ENCODE measurements at places on chromosomes 7 and 10.

DNA sequence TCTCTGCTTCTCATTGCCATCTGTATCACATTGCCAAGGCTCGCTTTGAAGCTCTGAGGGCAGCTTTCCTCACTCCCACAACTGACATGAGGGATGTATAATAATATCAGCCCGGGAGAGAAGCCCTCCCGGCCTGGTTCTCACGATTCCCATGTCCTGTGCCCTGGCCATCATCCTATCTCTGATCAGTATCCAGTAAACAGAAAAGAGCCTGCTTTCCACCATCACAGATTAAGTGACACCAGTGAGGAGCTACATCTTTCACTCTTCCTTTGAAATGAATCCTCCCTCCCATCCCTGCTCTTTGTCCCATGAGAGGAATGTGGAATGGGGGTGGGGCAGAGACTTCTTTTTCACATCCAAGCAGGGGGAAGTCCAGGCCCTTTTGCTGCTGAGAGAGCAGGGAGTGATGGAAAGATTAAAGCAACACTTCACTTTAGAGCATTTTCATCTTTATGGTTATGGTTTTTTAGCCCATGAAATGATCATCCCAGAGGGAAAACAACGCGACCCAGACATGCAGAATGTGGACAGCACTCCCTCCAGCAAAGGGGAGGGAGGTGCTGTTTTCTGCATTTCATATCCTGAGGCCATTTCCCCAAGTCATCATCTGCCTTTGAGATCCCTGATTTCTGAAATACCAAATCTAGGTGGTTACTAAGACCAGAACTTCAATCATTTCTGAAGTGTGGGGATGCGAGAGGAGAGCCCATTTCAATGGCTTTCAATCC lies 84.6 kb upstream of the LYZL1 start:
- no peak for DNase-seq

- no peak for DNase-seq
These were observed 278.9 kb downstream of the GRID1 start for GRCh38 chr10:86087716-86088115.

- DNase-seq: peak; percentile 42
These were observed 241.5 kb downstream of the PCDH15 start for GRCh38 chr10:54559498-54559897.

DNA sequence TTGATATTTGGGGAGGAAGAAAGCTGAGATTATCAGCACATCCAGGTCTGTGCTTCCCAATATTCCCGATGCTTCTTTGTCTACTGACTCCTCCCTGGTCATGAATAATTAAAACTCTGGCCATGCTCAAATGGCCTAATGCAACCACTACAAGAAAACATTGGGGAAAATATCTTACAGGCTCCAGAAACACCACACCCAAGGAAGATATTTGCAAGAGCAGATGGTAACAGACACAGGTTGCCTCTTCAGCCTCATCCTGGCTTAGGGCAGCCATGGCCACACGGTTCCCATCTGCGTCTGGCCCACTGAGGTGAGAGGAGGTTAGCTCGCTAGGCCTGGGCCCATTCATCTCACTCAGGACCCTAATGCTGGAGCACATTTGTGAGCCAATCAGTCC lies 108.4 kb upstream of the SDK1 start:
- no peak for DNase-seq

DNA sequence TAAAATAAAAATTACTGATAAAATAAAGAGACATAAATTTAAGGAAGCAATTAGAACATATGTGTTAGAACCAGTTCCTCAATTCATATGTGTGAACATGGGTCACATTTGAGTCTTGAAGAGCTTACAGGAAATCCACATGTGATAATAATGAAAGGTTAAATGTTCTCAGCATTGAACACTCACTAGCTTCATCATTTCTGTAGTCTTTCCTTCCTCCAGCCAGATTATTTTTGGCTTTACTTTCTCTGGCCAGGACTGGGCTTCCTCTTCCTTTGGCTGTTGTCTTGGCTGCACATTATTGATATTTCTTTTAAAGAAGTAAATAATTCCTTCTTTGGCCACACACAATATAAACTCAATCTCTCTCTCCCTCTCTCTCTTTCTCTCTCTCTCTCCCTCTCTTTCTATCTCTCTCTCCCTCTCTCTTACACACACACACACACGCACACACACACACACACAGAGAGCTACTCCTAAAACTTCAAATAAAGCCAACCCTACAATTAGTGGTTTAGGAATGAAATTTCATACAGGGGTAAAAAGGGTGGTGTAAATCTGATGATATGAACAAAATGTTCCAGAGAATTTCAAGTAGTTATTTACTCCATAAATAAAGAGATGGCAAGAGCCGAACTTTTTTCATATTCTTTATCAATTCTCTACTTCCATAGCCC lies 171.2 kb downstream of the REEP3 start:
- DNase-seq: no peak

DNA sequence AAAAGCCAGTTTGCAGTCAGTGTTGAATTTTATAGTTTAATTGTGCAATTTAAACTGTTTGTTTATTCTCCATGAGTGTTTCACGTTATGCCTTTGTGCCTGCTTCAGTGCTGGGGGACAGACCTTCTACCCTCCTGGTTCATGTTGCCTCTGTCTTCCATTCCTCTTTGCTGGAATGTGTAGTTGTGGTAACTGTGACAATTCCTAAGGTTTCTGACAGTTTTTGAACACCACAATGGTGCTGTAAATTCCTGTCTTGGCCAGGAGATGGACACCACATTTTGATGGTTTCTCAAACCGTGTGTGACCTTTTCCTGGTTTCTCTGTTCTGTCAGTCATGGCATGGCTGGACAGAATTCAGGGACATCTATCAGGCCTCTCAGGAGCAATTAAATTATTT lies 201.7 kb downstream of the BICC1 start:
- DNase-seq: no peak

GRCh38 chr10:21995557-21995956 lies 8.0 kb downstream of the DNAJC1 start:
- no peak for DNase-seq

GRCh38 chr7:142263598-142264380 lies 5.9 kb upstream of the PRSS58 start:
- DNase-seq: no peak

- DNase-seq: no peak
These were observed 1.9 kb downstream of the FOXK1 start for GRCh38 chr7:4683884-4684565.

GRCh38 chr10:27646194-27646593 lies 99.4 kb downstream of the MKX start:
- DNase-seq: peak; percentile 79

DNA sequence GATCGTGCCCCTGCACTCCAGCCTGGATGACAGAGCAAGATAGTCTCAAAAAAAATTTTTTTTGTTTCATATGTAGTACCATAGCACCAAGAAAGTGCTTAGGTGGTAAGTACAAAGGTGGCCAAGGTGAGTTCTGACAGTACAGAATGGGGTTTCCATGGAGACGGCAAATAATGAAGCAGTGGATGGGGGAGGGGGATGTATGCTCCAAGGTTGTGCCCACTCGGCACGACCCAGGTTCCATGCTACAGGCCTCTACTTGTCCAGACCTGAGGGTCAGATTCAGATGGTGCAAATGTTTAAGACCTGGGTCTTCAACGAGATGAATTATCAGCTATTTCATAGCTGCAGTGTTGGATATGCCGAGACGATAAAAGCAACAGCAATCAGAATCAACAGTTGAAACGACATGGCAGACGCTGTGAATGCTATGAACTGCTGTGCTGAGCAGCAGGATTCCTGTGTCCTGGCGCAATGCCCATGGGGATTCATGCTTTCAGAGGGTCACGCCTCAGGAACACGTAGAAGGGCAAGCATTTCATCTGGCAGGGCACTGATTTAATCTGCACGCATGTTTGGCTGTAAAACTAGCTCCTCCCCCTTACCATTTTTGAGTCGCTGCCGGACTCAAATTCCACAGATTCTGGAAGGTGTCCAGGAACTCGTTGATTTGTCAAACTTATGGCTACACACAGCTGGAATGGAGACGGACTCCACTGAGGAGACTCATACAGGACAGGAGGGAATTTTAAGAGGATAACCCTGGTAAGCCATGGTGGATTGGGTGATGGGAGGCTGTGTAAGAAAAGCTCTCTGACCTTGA lies 256.5 kb downstream of the FRMD4A start:
- peak; percentile 100 for DNase-seq

DNA sequence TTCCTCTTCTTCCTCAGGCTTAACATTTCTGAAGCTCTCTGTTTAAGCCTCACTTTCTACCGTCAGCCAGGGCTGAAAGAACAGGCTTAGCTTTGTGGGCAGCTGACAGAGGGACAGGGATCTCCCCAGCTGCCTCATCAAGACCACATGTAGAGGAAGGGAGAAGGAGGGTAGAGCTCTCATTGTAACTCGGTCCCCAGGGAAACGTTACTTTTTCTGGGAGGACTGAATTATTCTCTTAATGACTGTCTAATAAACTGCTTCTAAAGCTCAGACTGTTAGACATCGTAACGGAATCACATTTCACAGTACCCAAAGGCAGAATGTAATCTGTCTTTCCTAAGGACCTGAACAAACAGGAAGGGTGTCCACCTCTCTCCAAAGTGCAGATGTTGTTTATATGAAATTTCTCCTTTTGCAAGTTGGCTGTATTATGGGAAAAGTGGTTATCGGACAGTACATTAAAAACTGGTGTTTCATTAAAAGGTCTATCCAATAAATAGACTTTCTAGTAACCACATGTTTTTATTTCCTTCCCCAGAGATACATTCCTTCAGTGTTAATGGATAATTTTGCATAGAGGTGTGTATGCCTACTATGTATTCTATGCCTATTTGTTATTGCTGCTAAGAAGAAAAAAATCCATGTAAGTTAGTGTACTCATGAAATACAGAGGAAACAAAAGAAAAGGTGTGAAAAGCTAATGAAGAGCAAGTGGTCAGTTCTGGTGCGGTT lies 144.2 kb downstream of the CTTNBP2 start:
- no peak for DNase-seq

DNA sequence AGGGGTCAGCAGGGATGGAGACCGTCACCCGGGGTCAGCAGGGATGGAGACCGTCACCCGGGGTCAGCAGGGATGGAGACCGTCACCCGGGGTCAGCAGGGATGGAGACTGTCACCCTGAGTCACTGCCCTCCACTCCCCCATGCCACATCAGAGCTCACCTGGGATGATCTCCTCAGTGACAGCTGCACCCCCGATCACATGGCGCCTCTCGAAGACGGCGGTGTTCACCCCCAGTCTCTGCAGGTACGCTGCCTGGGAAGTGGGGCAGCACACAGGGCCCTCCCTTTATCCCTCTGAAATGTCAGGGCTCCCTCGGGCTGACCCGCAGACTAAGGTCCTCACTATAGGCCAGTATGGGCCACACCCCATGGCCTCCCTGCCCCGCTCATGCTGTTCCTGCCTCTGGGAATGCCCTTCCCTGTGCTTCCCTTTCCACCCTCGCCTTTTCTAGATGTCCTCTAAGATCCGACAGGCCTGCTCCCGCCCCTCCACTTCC lies 7.2 kb downstream of the PYROXD2 start:
- no peak for DNase-seq

- no peak for DNase-seq
These were observed 65.9 kb upstream of the CC2D2B start for GRCh38 chr10:95841661-95842498.

DNA sequence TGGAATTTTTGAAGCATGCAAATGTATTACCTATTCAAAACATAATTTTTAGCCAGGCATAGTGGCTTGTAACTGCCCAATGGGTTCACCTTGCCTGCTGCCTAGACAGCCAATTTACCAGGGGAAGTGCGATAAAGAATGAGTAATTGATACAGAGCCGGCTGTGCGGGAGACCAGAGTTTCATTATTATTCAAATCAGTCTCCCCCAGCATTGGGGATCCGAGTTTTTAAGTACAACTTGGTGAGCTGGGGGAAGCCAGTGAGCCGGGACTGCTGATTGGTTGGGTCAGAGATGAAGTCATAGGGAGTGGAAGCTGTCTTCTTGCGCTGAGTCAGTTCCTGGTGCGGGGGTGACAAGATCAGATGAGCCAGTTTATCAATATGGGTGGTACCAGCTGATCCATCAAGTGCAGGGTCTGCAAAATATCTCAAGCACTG lies 29.1 kb upstream of the NRBF2 start:
- no peak for DNase-seq

DNA sequence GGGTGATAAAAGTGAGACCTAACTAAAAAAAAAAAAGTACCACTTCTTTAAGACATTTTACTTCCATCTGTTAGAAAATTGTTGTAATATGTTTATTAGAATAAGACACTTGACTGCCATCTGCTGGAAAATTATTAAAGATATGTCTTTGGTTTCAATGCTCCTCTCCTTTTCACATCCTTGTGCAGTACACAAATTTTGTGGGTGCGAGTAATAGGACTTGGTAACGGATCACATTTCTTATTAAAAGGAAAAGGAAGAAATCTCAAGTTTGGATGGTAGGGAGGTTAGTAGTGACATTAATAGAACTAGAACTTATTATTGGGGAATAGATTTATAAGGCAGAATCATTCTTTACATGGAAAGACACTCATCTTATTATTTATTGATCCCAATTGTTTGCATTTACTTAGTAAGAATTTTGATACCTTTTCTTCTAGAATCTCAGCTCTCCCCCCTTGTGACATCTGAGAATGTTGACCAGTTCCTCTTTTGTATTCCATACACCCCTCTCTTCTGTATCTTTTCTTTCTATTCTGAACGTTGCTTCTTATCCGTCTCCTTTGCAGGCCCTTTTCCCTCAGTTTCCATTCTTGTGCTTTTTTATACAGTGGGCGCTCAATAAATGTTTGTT lies 43.0 kb upstream of the RPA3 start:
- DNase-seq: peak; percentile 42

DNA sequence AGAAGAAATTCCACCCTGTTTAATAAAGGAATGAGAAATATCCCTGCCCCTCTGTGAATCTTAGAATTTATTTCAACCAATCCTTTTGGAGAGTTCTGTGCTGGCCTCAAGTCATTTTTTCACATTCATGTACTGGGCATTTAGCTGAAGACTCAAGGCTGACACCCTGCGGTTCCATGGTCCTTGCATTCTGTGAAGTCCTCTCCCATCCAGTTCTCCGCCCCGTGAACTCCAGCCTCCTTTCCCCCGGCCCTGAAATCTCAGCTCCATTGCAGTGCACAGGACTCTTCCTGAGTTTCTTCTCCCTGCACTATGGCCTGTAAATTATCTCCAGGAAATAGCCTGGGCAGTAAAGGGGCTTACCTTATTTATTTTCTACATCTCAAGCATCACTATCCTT lies 183.0 kb upstream of the KCND2 start:
- no peak for DNase-seq

DNA sequence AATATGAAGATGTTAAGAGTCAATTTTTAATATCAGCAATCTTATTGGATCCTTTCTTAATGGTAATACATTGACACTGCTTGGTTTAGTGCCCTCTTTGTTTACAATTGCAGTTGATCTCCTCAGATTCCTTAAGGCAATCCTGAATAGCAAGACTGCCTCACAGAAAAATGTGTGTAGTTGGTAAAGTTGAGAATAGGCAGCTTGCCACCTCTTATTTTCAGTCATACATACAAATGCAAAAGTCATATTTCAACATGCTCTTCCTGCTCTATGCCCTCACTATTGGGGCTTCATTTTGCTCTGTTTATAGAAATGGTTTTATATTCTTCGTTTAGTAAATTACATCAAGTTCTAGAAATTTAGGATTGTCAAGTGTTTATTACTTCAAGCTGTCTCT lies 661.1 kb upstream of the ANKRD30A start:
- no peak for DNase-seq

- DNase-seq: no peak
These were observed 378.8 kb upstream of the C7orf33 start for GRCh38 chr7:148211740-148212151.

GRCh38 chr7:93228302-93228701 lies 2.0 kb upstream of the HEPACAM2 start:
- peak; percentile 25 for DNase-seq

- peak; percentile 75 for DNase-seq
These were observed 59.0 kb downstream of the YKT6 start for GRCh38 chr7:44259547-44260457.
